Skeletal muscle cell (primary cell): ENCODE measurements at places on chromosomes 3 and 15.

DNA sequence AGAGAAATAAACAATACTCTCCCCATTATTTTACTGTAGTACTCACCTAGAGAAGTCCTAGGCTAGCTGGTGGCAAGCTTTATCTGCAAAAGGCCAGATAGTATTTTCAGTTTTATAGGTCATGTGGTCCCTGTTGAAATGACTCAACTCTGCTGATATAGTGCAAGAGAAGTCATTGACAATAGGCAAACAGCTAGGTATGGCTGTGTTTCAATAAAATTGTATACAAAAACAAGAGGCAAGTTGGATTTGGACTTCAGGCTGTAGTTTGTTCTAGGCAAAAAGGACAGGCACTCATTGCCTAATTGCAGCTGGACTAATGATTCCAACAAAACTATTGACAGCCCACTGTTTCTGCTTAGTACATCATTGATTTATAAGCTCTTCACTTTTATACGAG lies 328.0 kb upstream of the PDZRN3 start:
- no peak for DNase-seq

DNA sequence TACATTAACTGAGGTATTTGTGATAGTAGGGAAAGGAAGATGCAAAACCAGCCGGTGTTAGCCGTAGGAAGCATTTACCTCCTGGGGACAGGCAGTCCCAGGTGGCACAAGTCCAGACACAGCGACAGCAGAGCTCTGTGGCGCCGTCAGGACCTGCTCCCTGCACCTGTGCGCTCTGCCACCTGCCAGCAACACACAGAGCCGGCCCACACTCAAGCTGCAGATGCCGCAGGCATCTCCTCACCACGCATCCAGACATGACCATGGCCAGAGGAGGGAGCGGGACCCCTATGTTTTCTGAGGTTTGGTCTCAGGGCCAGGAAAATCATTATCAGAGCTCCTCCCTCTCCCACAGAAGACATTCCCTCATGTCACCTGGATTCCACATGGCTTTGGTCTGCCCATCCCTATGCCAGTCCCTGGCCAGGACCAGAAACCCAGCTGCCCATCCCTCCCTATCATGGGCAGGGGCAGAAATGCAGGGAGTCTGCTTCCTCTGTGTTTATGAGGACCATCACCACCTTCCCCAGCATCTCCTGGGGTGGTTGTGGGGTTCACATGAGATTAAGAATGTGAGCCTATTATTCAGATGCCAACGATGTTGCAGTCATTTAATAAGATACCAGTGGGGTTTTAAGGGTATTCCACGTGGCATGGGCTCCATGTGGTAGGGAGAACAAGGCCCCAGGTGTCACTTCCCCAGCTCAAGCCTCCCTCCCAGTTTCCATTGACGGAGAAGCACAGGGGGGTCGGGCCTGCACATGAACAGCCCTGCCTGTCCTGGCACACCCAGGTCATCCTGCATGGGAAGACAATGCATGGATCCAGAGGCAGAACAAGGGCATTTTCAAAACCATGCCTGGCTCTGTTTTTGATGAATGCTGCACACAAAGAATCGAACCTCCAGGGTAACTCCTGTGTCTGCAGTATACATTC lies 251.1 kb downstream of the OCA2 start:
- no peak for DNase-seq

GRCh38 chr15:66841953-66842681 lies 140.1 kb downstream of the SMAD6 start:
- peak; percentile 63 for DNase-seq

DNA sequence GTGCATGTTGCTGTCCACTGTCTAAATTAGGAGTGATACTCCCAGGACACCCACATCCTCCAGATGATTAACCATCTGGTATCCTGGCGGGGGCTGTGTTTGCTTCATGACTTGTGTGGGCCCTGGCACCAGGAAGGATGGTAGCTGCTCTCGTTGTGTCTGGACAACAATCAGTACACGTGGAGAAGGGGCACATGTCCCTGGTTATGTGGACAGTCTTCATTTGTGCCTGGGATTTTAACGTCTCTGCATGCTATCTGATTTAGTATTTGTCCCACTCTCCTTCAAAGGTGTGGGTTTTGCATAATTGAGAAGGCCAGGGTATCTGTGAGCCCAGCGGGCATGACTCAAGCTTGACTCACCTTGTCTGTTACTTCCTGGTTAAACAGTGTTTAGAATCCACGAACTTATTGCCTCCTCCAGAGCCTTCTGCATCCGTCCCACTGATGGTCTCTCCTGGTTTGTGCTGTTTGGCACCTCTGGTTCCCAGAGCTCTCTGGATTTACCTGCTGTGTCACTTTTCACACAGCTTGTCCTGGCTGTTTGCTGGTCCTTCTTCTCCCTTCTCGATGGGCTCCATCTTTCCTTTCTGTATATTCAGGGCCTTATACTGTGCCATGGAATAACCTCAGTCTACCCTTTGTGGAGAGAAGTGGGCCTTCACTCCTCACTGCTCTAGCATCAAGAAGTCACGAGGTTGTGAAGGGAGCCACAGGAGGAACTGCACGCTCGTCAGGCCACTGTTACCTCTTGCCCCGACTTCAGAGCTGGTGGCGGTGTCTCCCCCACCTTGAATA lies 32.5 kb downstream of the ARNT2 start:
- peak; percentile 11 for DNase-seq

DNA sequence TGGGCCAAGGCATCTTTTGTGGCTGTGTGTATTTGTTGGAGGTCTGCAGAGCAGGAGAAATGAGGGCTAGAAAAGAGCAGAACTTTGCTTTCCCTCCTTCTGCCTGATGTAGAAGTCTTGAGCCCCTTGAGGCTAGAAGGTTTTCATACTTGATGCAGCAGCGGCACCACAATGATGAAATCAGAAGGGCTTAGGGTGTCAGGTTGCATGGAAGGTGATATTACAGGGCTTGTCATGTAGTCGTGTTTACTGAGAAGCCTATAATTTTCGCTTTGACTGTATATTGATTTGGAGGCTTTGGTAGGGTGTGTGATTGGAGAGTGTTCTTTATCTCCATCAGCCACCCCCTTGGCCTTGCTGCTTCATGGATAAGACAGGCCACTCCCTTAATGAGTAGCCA lies 339.8 kb downstream of the THSD4 start:
- no peak for DNase-seq

- no peak for DNase-seq
Measured at GRCh38 chr3:39972508-39972907, 163.1 kb downstream of the MYRIP start.

DNA sequence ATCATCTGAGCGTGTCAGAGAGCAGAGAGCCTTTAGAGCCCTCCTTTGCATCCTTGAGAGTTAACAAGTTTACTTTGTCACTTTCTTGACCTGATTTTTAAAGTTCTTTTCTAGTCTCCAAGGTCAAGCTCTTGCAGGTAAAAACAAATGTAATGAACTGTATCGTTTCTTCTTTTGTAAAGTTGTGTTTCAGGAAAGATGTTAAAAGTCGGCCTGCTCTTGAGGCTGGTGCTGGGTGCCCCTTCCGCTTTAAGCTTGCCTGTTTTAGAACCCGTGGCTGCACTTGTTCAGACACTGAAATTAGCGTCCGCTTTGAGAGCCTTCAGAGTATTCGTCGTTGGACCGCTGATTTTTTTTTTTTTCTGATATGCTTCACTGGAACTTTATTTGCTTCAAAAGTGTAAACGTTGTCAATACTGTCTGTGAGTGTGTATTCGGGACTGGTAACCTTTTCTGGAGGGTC lies 52.6 kb upstream of the ULK4 start:
- DNase-seq: no peak

GRCh38 chr3:99960941-99961340 lies 143.3 kb downstream of the CMSS1 start:
- DNase-seq: no peak

- DNase-seq: peak; percentile 42
Measured at GRCh38 chr3:20575146-20575545, 389.1 kb upstream of the SGO1 start.

GRCh38 chr3:25586553-25586952 lies 78.2 kb downstream of the TOP2B start:
- no peak for DNase-seq

GRCh38 chr3:172708921-172709773 lies 1.7 kb downstream of the NCEH1 start:
- no peak for DNase-seq

- DNase-seq: no peak
Measured at GRCh38 chr3:187770224-187770623, 25.0 kb upstream of the BCL6 start.

DNA sequence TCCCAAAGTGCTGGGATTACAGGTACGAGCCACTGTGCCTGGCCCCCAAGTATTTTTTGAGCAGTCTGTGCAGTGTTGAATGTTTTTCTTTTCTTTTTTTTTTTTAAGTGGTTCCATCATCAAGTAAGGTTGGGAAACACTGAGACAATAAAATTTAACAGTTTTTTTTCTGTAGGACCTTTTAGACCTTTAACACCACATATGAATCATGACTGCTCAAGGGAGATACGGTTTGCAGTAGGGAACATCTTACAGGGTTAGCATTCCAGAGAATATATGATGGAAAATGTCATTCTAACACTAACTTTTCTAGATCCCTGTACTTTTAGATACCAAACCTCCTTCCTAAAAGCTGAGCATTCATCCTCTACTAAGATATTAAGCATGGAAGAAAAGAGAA lies 41.7 kb downstream of the SNX4 start:
- peak; percentile 78 for DNase-seq

DNA sequence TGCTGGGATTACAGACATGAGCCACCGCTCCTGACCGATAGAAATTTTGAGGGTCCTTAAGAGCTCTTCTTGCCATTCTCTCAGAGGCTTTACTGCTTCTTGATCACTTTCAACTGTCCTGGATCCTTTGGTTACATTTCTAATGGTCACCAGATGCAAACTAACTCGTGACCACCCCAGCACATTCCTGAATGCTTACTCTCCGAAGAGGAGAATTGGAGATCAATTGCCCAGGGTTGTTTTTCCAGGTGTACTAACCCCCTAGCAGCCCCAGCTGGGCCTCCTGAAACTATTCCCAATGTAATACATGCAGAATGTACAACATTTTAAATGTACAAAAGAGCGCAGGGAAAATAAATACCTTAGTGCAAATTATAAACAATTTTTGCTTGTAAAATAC lies 65.1 kb upstream of the TBL1XR1 start:
- DNase-seq: no peak

DNA sequence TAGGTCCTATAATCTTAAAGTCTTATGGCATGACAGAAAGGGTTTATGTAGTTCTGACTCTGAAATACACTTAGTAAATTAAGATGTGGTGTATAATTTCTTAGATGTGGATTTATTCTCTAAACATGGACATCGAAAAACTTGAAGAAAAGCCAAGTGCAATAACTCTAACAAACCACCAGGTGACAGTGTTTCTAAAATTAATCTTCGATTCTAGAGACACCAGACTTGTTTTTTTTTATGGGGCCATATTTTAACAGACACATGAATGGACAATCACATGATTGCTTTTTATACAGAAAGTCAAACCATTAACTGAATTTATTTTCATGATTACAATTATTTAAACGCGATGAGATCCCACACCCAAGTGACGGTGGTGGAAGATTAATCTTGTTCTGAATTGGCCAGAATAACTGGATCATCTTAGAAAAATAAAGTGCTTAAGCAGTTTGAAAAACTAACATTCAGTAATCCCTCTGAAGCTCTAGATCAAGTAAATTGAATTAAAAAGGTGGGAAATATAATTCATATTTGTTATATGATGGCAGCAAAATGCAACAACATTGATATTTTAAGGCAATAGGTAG lies 305.1 kb downstream of the LSAMP start:
- DNase-seq: no peak

GRCh38 chr15:80773792-80774352 lies 5.3 kb upstream of the CEMIP start:
- no peak for DNase-seq

GRCh38 chr3:107172411-107172810 lies 204.8 kb upstream of the CCDC54 start:
- DNase-seq: no peak

- no peak for DNase-seq
Measured at GRCh38 chr3:184619369-184619768, 57.8 kb downstream of the EPHB3 start.
